ENCODE measurements at places on chromosomes 16 and 17. TPM values are rescaled to one million over a fixed set of nuclear protein-coding genes. Genes with fewer than 3 reads are reported as not detected.

DNA sequence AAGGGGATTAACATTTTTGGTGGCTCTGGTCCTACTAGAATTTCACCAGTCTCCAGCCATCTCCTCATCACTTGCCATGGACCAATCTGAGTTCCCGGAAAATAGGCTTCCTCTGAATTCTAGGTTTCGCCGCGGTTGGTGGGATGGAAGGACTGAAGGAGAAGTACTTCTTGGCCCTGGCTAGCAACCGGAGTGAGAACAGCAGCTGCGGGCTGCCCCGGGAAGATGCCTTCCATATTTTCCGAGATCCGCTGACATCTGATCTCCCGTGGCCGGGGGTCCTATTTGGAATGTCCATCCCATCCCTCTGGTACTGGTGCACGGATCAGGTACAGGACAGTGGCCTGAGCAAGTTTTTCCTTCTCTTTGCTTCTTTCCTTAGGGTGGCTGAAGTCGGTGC is 45.0 kb downstream of the SLC5A11 start:
- H3K27ac ChIP-seq, result no peak overlapping the region
- no peaks in the 10 kb centered on the region for H3K4me1 ChIP-seq
- H3K36me3 ChIP-seq, result no peaks in the 10 kb centered on the region
- DNase-seq, result no peak
- H3K4me3 ChIP-seq, result no peak overlapping the region

DNA sequence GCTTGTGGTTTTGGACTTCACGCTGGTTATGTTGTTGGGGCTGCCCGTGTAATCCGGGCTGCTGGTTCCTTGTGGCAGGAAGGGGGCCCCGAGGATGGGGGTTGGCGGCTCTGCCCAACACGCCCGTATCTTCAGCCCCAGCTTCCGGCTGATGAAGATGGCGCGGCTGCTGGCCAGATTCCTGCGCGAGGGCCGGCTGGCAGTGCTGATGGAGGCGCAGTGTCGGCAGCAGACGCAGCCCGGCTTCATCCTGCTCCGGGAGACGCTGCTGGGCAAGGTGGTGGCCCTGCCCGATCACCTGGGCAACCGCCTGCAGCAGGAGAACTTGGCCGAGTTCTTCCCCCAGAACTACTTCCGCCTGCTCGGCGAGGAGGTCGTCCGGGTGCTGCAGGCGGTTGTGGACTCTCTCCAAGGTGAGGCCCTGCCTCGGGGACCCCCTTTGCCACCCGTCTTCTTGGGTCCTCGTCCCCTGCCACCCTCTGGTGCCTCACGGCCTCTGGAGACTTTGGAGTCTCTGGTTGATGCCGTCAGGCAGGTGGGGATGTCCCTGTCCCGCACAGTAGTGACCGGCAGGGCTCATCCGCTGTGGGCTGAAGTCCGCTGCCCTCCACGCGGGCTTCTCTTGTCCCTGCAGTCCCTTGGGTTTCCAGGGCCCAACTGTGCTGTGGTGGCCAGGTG is 2.2 kb downstream of the TELO2 start:
- no peak overlapping the region for H3K27ac ChIP-seq
- no peak overlapping the region for H3K4me3 ChIP-seq
- H3K36me3 ChIP-seq, result peaks cover 7% of the 10 kb centered on the region
- no peaks in the 10 kb centered on the region for H3K27me3 ChIP-seq
- DNase-seq, result no peak
- H3K4me1 ChIP-seq, result no peaks in the 10 kb centered on the region

DNA sequence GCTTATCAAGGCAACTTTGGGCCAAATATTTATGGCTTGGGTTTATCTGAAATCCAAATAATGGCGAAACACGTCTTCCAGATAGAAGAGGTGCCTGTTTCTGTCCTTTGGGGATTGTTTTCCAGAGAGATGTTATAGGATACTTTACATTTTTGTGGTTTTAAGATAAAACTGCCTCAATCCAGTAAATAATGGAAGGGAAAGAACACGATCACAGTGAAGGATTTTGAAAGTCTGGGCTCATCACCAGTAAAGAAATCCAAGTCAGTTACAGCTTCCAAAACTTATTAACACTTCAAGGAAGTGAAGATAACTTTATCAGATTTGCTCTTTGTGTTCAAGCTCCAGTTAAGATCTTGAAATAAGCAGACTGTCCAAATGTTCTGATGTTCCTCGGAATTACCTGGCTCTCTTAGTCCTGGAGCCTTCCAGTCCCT is 30.1 kb downstream of the DNAH2 start:
- H3K27ac ChIP-seq, result no peak overlapping the region
- H3K4me3 ChIP-seq, result no peak overlapping the region
- no peak for DNase-seq
- H3K4me1 ChIP-seq, result peaks cover 11% of the 10 kb centered on the region
- H3K27me3 ChIP-seq, result no peaks in the 10 kb centered on the region

The ACSM2A gene
- total RNA-seq, result not detected

The ATP6V0C gene
- 198 TPM for total RNA-seq

The G6PC1 gene
- not detected for total RNA-seq

DNA sequence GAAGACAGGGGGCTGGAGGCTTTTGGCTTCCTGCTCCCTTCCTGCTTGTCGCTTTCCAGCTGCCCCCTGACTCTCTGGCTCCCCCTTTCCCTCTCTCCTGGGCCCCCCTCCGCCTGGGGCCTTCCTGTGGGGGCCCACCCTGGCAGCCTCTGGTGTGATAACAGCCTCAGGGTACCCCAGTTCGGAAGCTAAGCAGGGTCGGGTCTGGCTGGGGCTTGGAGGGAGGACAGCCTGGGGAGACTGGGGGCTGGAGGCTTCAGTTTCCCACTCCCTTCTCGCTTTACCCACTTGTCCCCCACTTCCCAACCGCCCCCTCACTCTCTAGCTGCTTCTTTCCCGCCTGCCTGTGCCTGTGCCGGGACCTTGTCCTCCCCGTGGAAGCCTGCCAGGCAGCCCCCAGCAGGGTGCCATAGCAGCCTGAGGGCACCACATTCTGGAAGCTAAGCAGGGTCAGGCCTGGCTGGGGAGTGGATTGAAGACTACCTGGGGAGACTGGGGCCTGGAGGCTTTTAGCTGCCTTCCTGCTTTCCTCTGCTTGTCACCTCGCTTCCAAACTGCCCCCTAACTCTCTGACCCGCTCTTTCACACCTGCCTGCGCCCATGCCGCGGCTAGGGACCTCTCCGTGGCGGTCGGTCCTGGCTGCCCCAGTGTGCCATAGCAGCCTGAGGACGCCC is 2275.5 kb downstream of the TP53TG3F start:
- no peak for DNase-seq
- H3K27me3 ChIP-seq, result no peaks in the 10 kb centered on the region
- no peaks in the 10 kb centered on the region for H3K4me1 ChIP-seq

DNA sequence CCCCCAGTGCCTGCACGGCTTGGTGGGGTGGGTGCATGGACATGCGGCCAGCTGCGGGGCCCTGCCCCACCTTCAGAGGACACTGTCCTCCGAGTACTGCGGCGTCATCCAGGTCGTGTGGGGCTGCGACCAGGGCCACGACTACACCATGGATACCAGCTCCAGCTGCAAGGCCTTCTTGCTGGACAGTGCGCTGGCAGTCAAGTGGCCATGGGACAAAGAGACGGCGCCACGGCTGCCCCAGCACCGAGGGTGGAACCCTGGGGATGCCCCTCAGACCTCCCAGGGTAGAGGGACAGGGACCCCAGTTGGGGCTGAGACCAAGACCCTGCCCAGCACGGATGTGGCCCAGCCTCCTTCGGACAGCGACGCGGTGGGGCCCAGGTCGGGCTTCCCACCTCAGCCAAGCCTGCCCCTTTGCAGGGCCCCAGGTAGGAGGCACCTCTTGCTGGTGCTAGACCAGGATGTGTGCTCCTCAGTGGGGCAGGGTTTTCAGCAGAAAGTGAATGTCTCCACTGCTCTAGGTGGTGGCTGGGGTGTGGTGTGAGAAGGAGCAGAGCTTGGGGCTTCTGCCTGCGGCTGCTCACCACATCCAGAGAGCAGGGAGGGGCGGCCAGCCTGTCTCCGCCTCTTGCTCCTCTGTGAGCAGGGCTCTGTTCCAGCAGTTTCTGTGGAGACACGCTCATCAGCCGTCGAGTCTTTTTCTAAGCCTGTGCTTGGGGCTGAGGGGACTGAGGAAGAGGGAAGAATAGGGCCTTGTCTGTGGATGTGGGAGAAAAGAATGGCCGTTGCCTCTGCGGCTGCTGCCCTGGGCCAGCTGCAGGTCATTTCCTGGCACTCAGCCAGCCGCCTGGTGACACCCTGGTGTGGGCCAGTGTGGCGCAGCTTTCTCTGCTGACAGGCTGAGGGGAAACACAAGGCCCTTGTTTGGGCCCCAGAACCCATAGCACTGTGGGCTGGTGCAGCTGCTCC is 2.2 kb downstream of the ZNF276 start:
- peak overlapping the region; percentile 60 for H3K27ac ChIP-seq
- H3K36me3 ChIP-seq, result peaks cover 73% of the 10 kb centered on the region
- no peak for DNase-seq
- peaks cover 13% of the 10 kb centered on the region for H3K4me1 ChIP-seq
- H3K27me3 ChIP-seq, result no peaks in the 10 kb centered on the region

GRCh38 chr16:86949116-86949515 is 368.1 kb downstream of the C16orf95 start:
- H3K4me3 ChIP-seq, result no peak overlapping the region
- DNase-seq, result no peak
- peaks cover 12% of the 10 kb centered on the region for H3K4me1 ChIP-seq

DNA sequence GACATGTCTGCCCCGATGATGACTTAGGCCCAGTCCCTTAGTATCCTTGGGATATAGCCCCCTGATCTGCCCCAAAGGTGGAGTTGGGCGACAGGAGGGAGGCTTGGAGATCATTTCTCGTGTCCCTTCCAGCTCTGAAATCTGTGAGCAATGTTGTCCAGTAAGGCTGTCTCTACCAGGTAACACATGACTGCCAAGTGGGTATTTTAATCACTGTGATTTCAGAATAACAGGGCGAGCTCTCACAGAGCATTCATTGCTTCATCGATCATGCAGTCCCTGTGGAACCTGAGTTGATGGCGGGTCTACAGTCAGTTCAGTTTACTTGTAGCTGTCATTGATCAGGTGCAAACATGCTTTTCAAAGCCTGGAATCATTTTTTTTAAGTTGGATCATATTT is 39.2 kb downstream of the KSR1 start:
- H3K4me1 ChIP-seq, result peaks cover 17% of the 10 kb centered on the region
- H3K4me3 ChIP-seq, result peak overlapping the region; percentile 73
- peak overlapping the region; percentile 88 for H3K27ac ChIP-seq
- no peak for DNase-seq
- no peaks in the 10 kb centered on the region for H3K27me3 ChIP-seq

The ZPBP2 gene
- total RNA-seq, result not detected

DNA sequence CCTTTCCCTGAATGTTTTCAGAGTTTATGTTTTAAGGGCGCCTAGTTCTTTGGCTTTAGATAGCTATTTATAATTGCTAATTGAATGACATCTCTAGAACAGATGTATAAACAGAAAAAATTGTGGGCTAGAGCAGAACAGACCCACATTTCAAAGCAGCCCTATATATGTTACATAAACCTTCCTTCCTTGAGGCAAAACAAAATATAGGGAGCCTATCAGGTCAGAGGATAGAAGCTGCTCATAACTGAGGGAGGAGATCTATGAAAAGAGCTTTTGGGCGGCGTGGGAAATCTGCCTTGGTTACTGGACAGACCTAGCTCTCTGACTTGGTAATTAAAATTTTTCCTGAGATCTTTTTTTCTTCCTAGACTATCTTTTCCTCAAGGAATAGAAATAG is 68.4 kb downstream of the SPAG9 start:
- H3K27ac ChIP-seq, result no peak overlapping the region
- no peaks in the 10 kb centered on the region for H3K27me3 ChIP-seq
- no peak for DNase-seq
- peaks cover 12% of the 10 kb centered on the region for H3K4me1 ChIP-seq
- H3K4me3 ChIP-seq, result no peak overlapping the region

DNA sequence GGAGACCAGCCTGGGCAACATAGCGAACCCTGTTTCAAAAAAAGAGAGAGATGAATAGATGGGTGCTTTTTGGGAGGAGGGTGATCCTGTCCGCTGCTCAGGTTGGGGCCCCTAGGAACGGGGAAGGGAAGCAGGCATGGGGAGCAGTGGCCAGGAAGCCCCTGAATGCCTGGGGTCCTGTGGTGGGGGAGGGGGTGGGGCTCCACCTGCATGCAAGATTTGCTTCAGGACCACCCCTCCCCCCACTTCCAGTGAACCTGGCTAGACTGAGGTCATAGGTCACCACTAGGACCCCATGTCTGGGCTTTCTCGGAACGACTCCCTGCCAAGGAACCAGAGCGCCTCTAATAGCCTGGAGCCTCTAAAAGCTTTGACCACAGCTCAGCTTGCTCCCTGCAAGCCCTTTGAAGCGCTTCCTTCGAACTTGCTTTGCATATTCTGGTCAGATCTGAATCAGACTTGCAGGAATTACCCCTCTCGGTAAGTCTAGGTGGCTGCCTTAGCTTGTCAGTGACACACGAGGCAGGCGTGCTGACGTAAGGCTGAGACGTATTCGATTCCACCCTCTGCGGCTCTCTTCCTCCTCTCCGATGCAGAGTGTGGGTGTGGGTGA is 3.7 kb downstream of the SOCS3 start:
- H3K4me1 ChIP-seq, result peaks cover 28% of the 10 kb centered on the region
- peak; percentile 86 for DNase-seq
- H3K27me3 ChIP-seq, result no peaks in the 10 kb centered on the region

The CREBBP gene
- total RNA-seq, result 73.7 TPM

GRCh38 chr17:73731733-73732132 is 87.5 kb upstream of the SDK2 start:
- no peak overlapping the region for H3K4me3 ChIP-seq
- no peak overlapping the region for H3K27ac ChIP-seq
- peaks cover 95% of the 10 kb centered on the region for H3K27me3 ChIP-seq
- DNase-seq, result no peak
- no peaks in the 10 kb centered on the region for H3K36me3 ChIP-seq
- H3K4me1 ChIP-seq, result no peaks in the 10 kb centered on the region

DNA sequence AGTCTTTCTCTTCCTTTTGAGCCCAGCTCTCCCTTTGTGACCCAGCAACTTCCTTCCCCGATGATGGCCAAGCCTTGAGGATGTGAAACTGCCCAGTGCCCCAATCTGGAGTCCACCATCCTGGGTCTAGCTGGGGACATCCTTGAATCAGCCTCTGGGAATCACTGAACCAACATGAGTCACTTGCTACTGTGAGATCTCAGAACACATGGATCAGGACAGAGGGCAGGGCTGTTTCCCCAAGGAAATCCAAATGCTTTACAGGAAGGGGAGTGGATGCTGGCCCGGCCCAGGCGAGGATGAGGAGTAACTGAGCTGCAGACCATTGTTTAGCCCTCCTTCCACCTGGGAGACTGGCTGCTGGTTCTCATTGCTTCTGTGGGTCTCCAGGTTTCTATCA is 547.6 kb downstream of the WWOX start:
- no peak overlapping the region for H3K27ac ChIP-seq
- no peak for DNase-seq
- peaks cover 3% of the 10 kb centered on the region for H3K36me3 ChIP-seq
- H3K27me3 ChIP-seq, result no peaks in the 10 kb centered on the region
- H3K4me1 ChIP-seq, result no peaks in the 10 kb centered on the region
- H3K4me3 ChIP-seq, result no peak overlapping the region

DNA sequence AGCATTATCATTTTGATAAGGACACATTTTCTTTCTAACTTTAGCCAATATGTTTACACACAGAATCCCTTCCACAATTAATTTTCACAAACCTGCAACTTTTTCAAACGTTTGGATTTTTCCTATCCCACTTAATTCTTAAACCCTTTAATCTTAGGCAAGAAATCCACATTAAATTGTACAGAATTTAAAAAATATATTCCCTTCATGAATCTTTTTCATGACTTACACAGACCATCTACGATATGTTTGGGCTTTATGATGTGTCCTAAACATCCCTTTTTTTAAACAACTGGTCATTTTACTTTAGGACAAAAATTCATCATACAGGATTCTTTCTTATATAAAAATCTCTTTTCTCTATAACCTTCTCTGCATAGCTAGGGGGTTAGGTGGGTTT is 241.5 kb upstream of the CNTNAP4 start:
- no peaks in the 10 kb centered on the region for H3K4me1 ChIP-seq
- no peak overlapping the region for H3K4me3 ChIP-seq
- no peaks in the 10 kb centered on the region for H3K36me3 ChIP-seq
- peak; percentile 42 for DNase-seq
